ENCODE measurements at places on chromosomes 12 and 14. TPM values are rescaled to one million over a fixed set of nuclear protein-coding genes. Genes with fewer than 3 reads are reported as not detected.

Gene DCN
- 791 TPM for polyA plus RNA-seq

GRCh38 chr12:27343255-27344000 lies 10.8 kb downstream of the BMAL2 start:
- no peak for DNase-seq

Gene KRT6A
- not detected for polyA plus RNA-seq

Gene AQP5
- 2.5 TPM for polyA plus RNA-seq

Gene ASCL1
- polyA plus RNA-seq, result 0.30 TPM

All from left renal cortex interstitium (tissue), 4 donors.